Activated gamma-delta T cell (primary cell): ENCODE measurements at places on chromosomes 2 and 18.

- DNase-seq = no peak
These were observed 1076.7 kb upstream of the PIK3C3 start for GRCh38 chr18:40878371-40878770.

- DNase-seq = no peak
These were observed 176.2 kb downstream of the LDLRAD4 start for GRCh38 chr18:13394801-13395200.

DNA sequence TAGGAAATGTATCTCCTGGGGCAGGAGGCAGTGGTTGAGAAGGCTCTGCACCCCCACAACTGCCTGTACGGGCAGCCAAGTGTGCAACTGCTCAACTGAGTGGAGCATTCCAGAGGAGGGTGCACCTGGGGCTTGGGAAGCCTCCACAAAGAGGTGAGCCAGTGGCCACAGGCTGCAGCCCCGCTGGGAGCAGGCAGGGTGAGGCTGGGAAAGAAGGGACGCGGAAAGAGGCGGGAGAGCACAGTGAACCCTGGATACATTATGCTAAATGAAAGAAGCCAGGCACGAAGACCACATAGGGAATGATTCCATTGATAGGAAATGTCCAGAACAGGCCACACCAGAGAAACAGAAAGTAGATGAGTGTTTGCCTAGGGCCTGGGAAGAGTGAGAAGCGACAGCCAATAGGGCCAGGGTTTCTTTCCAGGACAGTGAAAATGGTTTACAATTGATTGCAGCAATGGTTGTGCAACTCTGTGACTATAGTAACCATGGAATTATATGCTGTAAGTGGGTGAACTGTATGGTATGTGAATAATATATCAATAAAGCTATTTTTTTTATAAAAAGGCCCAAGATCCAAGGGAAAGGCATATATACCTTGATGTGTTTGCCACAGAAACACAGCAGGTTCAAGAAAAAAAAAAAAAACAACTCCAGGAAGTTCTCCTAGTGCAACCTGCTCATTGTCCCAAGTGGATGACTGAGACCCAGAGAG lies 82.4 kb downstream of the DDX1 start:
- DNase-seq = no peak

GRCh38 chr2:238105506-238106338 lies 5.6 kb downstream of the ESPNL start:
- no peak for DNase-seq

GRCh38 chr2:133847591-133847990 lies 279.3 kb upstream of the NCKAP5 start:
- no peak for DNase-seq

GRCh38 chr2:201882353-201883090 lies 76.2 kb downstream of the CDK15 start:
- no peak for DNase-seq

DNA sequence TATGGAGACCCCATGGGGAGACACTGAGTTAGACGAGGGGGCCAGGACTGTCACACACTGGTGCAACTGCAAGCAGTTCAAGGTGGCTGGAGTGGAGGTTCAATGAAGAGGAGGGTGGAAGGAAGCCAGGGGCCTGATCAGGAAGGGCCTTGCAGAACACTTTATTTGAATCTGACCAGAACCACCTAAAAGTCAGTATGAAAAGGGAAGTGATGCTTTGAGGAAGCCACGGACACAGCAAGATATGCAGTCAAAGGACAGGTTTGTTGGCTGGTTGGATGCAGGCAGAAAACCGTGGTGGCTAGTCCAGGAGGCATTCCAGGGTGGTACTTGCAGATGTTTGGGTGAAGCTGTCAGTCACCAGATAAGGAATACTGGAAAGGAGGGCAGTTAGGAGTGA lies 3.5 kb upstream of the FAM124B start:
- no peak for DNase-seq

GRCh38 chr2:170525566-170525900 lies 189.6 kb upstream of the SP5 start:
- DNase-seq = no peak

- DNase-seq = no peak
These were observed 506.7 kb downstream of the ARHGAP15 start for GRCh38 chr2:143635936-143636335.

DNA sequence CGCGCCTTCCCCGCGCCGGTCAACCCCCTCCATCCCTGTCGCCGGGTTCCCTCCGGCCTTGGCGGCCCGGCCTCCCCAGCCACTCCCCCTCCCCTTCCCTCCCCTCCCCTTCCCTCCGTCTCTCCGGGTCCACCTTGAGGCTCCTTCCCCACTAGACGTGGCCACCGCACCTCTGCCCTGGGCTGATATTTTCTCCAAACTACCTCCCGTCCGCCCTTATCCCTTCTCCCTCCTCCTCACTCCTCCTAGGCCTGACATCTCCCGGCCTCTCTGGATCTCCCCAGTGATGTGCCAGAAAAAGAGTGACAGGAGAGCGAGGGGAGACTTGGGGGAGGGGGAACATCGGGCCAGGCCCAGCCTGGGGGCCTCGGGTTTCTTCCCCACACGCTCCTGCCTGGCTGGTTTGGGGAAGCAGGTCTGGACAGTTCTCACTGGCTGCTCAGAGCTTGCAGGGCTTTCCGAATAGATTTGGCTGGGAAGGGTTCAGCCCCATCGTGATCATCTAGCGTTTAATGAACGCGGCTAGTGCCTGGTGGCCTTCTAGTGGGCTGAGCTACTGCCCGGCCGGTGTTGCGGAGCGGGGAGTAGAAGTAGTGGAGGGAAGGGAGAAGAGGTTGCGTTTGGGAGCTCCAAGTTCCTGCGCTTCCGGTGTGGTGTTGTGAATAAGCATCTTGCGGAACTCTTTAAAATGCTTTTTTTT lies 641 bp downstream of the MAPRE3 start:
- no peak for DNase-seq

GRCh38 chr2:109202486-109202885 lies 73.5 kb downstream of the SH3RF3 start:
- DNase-seq = no peak
